ENCODE measurements at places on chromosomes 4 and X.

DNA sequence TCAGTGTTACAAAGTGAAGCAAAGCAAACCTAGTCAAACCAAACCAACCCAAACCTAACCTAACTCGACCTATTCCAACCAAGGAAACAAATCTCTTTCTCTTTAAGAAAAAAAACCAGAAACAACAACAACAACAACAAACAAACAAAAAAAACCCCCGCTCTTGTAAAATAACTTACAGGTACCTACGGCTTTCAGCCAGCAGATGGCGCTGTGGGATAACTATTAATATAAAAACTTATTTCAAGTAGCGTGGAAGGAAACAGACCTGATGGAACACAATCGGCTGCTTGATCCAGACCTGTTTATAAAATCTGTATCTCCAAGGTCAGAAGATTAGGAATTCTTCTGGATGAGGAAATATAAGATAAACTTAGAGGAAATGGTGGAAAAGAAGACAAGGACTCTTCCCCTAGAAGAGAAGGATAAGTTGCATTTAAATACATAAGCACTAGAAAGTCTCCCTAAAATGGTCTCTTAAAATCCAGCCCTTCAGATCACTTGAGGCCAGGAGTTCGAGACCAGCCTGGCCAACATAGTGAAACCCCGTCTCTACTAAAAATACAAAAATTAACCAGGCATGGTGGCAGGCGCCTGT, 34.4 kb upstream of the CDKL5 start:
- H3K4me3 ChIP-seq, result no peak overlapping the region

DNA sequence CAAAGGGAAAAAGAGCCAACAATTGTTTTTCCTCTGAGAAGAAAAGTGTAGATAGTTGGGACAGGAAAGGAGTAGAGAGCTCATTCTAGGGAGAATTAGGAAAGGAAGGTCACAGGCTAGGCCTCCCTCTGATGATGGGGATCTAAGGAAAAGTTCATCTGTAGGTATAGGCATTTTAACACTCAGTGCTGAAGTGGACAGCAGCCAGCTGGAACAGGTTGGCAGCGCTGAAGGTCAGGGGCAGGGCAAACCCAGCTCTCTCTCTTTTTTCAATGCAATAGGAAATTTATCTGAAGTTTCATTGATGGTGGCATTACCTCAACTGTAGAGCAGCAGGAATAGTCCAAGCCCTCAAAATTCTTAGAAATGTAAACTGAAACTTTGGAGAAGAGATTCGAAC, 98.5 kb upstream of the ETNPPL start:
- peak; percentile 13 for DNase-seq
- H3K4me1 ChIP-seq, result no peaks in the 10 kb centered on the region
- H3K27ac ChIP-seq, result no peak overlapping the region
- H3K27me3 ChIP-seq, result no peaks in the 10 kb centered on the region
- no peaks in the 10 kb centered on the region for H3K36me3 ChIP-seq
- H3K4me3 ChIP-seq, result no peak overlapping the region

DNA sequence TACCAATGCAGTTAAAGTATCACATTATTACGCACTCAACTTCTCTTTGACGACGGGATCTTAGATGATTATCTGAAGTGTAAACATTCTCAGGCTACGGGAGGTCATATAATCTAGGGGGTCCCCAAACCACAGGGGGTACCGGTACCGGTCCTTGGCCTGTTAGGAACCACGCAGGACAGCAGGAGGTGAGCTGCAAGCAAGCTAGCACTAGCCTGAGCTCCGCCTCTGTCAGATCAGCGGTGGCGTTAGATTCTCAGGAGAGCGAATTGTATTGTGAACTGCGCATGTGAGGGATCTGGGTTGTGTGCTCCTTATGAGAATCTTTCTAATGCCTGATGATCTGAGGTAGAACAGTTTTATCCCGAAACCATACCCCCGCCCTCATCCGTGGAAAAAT, 20.6 kb upstream of the PRR27 start:
- DNase-seq, result no peak
- no peaks in the 10 kb centered on the region for H3K36me3 ChIP-seq
- no peak overlapping the region for H3K27ac ChIP-seq
- H3K27me3 ChIP-seq, result no peaks in the 10 kb centered on the region
- no peak overlapping the region for H3K4me3 ChIP-seq

DNA sequence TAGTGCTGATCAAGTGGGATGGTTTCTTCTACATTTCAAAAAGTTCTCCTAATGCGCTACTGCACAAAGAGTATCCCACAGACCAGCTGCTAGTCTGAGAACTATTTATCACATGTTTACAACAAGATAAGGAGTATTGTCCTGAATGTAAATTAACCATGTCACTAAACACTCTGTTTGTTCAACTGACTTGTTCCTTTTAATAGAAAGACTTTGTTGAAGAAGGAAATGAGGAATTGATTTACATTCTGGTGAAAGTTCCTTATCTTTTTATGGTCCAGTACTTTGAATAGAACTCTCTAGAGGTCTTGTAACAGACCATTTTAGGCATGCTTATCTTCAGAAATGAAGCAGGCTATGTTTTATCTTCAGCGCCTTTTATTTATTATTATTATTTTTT, 67.3 kb upstream of the IL13RA1 start:
- DNase-seq, result no peak
- H3K4me3 ChIP-seq, result no peak overlapping the region
- peaks cover 12% of the 10 kb centered on the region for H3K36me3 ChIP-seq

- H3K36me3 ChIP-seq, result no peaks in the 10 kb centered on the region
- no peaks in the 10 kb centered on the region for H3K4me1 ChIP-seq
- no peak for DNase-seq
- no peak overlapping the region for H3K4me3 ChIP-seq
- H3K27me3 ChIP-seq, result no peaks in the 10 kb centered on the region
Measured at GRCh38 chr4:152571296-152571695, 35.4 kb upstream of the FBXW7 start.

GRCh38 chrX:39577206-39577984, 520.4 kb downstream of the BCOR start:
- no peak for DNase-seq
- no peak overlapping the region for H3K4me3 ChIP-seq
- no peak overlapping the region for H3K27ac ChIP-seq
- peaks cover 20% of the 10 kb centered on the region for H3K4me1 ChIP-seq
- H3K27me3 ChIP-seq, result peaks cover 2% of the 10 kb centered on the region

GRCh38 chr4:135365065-135365464, 1163.5 kb upstream of the PABPC4L start:
- no peaks in the 10 kb centered on the region for H3K36me3 ChIP-seq
- no peak overlapping the region for H3K27ac ChIP-seq
- H3K4me3 ChIP-seq, result no peak overlapping the region
- no peaks in the 10 kb centered on the region for H3K27me3 ChIP-seq

DNA sequence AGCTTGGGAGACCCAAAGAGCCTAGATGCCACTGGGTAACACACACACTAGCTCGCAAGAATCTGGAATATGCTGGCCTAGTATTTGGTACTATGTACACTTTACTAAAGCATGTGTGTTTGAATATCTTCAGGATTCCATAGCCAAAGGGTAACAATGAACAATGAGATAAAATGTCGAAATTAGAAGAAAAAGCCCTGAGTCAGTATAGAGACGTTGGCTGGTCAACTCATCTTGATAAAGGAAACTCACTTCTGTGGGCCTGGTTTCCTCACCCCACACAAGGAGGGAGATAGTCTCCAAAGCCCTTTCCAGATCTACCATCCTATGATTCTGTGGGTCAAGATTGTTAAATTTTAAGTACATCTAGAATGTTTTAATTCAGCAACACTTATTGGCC, 6.9 kb downstream of the ZDHHC9 start:
- H3K4me3 ChIP-seq, result no peak overlapping the region
- DNase-seq, result no peak
- peaks cover 9% of the 10 kb centered on the region for H3K4me1 ChIP-seq
- no peak overlapping the region for H3K27ac ChIP-seq
- H3K27me3 ChIP-seq, result no peaks in the 10 kb centered on the region

- no peak overlapping the region for H3K27ac ChIP-seq
- no peak for DNase-seq
- no peak overlapping the region for H3K4me3 ChIP-seq
- no peaks in the 10 kb centered on the region for H3K4me1 ChIP-seq
Measured at GRCh38 chr4:186942758-186943377, 219.2 kb upstream of the FAT1 start.

GRCh38 chr4:124915073-124915472, 202.5 kb upstream of the ANKRD50 start:
- H3K36me3 ChIP-seq, result no peaks in the 10 kb centered on the region
- no peaks in the 10 kb centered on the region for H3K4me1 ChIP-seq
- H3K4me3 ChIP-seq, result no peak overlapping the region

Data from activated CD8-positive, alpha-beta T cell treated with anti-CD3 and anti-CD28 coated beads for 36 hours (primary cell).